ENCODE measurements at places on chromosomes 16 and 17.

DNA sequence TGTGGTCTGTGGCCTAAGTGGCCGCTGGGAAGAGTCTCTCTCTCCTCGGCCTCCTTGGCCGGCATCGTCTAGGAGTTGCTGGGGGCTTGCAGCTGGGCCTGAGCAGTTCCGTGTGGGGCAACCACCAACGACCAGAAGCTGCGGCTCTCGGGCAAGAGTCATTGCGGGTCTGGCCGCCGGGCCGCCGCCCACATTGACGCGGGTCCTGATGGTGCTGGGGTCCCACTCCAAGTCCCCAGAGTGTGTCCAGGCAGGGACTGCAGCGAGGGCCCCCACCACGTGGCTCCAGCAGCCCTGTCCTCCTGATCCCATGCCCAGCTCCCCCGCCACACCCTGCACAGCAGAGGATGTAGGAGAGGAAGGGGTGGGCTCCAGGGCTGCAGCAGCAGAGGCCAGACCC lies 30.9 kb downstream of the UNKL start:
- DNase-seq = no peak

DNA sequence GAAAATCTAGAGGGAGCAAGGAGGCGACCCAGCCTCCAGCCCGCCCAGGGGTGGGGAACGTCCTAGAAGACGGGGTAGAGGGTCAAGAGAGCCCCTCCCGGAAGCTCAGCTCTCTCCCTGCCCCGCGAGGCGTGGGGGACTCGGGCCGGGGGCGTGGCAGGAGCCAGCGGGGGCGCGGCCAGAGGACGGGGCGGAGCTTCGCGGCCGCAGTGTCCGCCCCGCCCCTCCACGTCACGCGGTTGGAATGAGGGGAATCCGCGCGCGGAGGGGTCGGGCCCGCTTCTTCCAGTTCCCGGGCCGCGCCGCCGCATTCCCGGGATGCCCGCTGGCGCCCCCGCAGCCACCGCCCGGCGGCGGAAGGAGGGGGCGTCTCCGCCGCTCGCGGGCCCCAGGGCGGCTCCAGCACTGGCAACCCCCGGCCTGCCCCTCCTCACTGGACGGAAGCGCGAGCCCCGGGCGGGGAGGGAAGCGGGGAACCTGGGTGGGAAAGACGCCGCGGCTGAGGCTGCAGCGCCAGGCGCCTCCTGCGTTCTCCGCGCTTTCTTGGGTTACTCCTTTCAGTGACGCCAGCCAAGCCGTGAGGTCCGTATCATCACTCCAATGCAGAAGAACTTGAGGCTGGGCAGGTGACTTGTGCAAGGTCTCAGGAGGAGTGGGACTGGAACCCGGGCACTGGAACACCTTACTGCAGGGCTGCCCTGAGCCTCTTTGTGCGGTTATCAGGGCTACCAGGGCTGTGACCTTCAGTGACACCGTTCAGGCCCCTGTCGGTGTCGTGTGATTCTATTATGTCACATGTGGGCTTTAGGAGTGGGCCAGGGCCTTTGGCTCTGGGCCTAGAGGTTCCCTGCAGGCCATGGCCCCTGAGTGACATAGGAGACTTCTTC lies 4.3 kb downstream of the MYO1C start:
- peak; percentile 65 for DNase-seq

DNA sequence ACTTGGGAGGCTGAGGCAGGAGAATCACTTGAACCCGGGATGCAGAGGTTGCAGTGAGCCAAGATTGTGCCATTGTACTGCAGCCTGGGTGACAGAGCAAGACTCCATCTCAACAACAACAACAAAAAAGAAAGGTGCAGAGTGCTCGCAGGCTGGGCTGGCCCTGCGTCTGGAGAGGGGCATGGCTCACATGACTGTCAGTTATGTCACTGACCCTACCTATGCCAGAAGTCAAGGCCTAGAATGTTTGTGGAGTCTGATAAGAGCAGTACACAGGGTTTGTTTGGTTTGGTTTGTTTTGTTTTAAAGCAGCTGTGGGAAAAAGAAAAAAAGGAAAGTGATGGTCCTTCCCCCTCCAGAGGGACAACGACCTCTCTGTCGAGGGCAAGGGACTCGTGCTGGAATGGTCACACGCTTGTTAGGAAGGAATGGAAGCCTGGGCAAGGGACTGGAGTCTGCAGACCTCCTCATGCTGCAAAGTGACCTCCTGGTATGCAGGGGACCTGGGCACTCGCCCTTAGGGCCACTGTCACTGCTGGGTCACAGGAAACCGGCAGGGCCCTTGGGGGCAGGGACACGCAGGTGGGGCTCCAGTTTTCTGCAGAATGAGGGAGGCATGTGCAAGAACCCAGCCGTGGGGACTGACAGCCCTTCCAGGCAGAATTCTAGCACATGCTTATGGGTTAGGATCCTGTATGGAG lies 10.1 kb upstream of the OSGIN1 start:
- DNase-seq = no peak

DNA sequence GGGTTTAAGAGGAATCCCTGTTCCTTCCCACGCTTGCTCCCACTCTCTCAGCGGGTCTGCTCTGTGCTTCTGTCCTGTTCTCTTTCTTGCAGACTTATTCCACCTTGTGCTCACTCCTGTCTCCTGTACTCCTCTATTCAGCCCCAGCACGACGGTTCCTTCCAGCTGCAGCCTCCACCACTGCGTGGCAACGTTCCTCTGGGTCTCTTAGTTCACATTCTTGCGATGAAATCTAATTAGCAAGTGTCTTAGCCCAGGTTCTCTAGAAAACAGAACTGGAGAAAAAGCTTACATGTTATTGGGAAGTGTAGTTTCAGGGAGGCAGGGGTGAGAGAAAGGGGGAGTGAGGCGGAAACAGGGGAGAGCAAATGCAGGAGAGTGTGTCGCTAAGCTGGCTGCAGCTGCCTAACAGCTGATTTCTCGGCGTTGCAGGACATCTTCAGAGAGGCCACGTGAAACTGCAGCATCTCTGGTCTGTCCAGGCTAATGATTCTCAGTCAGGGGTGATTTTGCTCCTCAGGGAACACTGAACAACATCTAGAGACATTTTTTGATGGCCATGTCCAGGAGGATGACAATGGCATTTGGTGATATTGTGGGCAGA lies 213.2 kb upstream of the NLRP1 start:
- no peak for DNase-seq

- no peak for DNase-seq
These were observed 9.2 kb downstream of the UBALD2 start for GRCh38 chr17:76274112-76274956.

- no peak for DNase-seq
These were observed 90.6 kb upstream of the LHX1 start for GRCh38 chr17:36846410-36847292.

GRCh38 chr17:12566291-12566690 lies 99.4 kb upstream of the MYOCD start:
- DNase-seq = no peak

- no peak for DNase-seq
These were observed 1.4 kb upstream of the SP6 start for GRCh38 chr17:47852113-47852949.

DNA sequence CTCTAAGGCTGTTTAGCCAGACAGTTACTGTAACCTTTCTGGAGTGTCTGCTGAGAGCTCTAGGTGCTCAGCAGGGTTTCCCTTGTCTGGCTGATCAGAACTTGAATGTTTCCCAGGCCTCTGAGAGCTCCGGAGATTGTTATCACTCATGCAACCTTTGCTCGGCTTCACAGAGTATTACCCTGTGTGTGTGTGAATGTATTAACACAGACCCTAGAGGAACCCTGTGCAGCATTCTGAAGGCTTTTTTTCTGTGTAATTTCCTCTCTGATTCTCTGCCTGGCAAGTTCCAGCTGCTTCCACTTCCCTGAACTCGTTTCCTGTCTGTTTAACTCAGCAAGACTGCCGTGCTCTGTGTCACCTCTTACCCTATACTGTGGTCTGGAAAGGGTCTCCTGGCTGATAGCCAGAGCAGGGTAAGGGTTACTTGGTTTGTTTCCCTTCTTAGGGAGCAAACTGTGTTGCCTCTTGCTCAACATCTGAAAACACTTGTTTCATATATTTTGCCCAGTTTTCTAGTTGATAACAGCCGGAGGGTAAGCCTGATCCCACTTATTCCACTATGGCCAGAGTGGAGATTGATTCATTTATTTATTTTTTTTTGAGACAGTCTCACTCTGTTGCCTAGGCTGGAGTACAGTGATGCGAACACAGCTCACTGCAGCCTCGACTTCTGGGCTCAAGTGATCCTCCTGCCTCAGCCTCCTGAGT lies 21.7 kb downstream of the PRMT7 start:
- no peak for DNase-seq

- no peak for DNase-seq
These were observed 20.7 kb upstream of the CDH13 start for GRCh38 chr16:82605863-82606620.

DNA sequence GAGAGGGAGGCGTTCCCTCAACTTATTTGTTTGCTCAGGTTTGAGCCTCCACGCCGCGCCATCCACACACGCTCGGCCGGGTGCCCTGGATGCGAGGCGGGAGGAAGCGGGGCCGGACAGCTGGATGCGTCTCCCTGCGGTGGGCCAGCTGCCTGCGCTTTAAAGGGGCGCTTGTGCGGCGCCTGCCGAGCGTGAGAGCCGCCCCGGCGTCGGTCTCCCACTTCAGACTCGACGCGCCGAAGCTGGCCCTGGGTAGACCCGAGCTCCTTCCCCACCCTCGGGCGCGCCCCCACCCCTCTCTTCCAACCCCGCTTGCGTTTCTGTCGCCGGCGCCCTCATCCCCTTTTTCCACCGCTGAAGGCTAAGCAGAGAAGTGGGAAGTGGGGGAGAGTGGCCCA lies 527 bp upstream of the CHAD start:
- DNase-seq = no peak

DNA sequence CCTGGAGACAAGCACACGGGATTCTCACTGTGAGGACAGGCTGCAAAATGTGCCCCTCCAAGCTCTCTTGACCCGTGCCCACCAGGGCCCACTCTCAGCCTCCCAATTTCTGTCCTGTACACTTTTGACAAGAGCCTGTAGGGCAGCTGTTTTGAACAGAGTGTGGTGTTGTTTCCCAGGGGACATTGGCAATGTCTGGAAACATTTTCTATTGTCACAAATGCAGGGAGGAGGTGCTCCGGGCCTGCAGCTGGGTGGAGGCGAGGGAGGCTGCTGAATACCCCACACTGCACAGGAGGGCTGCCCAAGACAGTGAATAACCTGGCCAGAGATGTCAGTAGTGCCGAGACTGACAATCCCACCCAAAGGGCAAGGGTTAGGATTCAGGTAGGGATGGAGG lies 10.5 kb downstream of the CEP295NL start:
- DNase-seq = no peak

DNA sequence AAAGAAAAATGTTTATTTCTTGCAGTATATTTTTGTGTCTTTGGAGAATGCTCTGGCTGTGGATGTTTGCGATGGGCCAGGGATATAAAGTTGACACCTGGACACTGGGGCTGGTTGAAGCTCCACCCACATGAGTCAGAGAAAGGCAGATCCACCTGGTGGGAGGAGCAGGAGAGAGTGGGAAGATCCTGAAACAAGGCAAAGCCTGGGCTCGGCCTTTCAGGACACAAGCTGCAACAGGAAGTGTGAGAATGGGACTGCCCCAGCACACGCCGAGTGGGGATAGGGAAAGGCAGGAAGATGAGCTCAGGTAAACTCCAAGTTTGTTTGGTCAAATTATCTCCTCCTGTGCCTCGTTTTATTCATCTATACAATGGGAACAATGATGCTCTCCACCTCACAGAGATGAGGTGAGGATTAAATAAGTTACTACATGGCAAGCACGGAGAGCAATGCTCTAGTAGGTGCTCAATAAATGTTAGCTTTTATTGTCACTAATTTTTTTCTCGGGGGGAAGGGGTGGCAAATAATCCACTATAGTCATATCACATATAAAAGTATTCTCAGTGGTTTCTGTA lies 21.4 kb upstream of the PITPNM3 start:
- no peak for DNase-seq

GRCh38 chr16:67342616-67343015 lies 16.0 kb downstream of the LRRC36 start:
- no peak for DNase-seq

- DNase-seq = no peak
These were observed 14.1 kb downstream of the BAHCC1 start for GRCh38 chr17:81409190-81409935.

DNA sequence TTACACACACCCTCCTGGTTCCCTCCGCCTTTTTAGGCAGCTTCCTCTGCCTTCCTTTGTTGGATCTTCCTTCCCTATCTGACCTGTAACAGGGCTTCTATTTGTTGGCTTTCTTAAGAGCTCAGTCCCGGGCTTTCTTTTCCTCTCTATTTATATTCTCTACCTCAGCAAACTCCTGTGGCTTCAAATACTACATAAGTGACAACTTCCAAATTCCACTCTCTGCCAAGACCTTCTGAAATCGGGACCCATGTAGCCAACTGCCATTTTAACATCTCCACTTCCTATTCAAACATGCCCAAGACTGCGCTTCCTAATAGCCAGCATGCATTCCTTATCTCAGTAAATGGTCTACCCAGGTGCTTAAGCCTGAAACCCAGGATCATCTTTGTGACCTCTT lies 128.1 kb downstream of the MRTFB start:
- no peak for DNase-seq
